Suppressor macrophage (primary cell): ENCODE measurements at places on chromosomes 6 and 20.

DNA sequence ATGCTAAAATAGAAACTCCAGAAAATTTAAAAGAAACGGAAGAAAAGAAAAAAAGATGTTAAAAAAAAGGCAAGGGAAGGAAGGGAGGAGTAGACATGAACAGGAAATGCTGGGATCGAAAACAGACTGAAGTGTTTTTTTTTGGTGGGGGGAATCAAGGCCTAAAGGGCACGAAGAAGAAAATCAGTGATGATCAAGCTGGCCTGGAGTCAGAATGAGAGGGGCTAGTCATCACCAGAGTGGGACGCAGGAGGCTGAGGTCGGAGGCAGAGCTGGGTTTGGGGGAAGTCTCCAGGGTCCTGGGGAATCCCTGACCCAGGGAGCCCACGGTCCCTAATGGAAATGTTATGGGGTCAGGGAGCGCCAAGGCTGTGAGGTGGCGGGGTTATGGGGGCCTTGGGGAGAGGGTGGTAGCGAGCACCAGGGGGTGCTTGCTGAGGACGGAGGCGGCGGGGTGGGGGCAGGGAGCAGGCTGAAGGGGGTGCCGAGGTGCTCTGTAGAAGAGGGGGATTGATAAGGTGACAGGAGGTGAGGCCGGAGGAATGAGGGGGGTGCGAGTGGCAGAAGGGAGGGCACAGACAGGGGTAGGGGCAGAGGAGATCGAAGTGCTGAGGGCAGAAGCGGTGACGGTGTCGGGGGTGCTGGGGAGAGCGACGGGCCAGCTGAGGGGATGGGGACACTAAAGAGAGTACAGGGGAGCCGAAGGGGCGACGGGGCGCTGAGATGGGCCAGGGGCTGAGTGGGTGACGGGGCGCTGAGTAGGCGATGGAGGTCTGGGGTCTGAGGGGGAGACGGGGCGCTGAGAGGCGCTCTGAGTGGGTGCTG is 684 bp downstream of the ZNFX1 start:
- peak; percentile 57 for DNase-seq

- DNase-seq = no peak
Measured at GRCh38 chr6:101090281-101090680, 209.2 kb upstream of the ASCC3 start.

DNA sequence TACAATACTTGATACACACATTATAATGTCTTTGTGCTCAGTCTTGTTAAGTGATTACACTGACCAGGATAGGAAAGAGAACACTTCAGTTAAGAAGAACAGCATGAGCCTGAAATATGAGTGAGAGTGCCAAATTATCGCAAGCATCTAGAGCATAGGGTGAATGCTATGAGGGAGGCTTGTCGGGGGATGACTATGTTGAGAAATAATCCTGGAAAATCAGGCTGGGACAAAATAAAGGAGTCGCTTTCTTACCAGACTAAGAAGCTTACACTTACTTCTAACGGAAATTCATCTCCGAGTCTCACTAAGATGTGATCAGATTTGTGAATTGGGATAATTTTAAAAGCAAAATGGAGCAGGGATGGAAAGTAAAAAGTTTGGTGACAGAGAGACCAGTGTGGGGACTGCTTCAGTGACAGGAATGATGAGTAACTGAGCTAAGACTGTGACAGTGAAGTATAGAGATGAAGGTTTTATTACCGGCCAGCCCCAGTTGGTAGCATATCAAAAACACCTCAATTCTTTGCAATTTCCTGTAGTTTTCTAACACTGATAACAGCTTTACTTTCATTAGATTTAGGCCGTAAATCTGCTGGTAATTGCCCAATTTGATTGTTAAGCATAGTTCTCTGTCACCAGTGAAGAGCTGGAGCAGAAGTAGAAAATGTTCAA is 48.4 kb upstream of the DEFB112 start:
- no peak for DNase-seq

- peak; percentile 83 for DNase-seq
Measured at GRCh38 chr6:7468382-7469081, 72.9 kb upstream of the DSP start.

DNA sequence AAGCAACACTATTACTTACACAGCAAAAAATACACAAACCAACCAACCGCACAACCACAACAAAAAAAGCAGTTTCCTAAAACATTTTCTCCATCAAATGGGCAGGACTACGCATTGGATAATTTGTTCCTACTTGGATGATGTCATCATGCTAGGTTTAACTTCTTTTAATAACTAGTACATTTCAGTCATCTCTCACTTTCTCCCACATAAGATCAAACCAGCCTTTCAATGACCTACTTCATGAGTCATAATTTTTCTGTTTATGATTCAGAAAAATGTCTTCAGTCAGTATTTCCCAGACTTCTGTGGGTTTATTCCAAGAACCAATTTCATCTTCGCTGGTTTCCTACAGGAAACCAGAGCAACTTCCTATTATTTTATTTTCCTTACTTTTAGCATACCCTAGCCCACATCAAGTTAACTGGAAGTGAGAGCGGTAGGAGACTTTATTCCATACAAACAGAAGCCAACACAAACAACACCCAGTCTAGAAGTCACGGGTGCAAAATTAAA is 134.2 kb downstream of the GMDS start:
- peak; percentile 53 for DNase-seq

- no peak for DNase-seq
Measured at GRCh38 chr6:134391205-134391604, 73.3 kb upstream of the SGK1 start.

DNA sequence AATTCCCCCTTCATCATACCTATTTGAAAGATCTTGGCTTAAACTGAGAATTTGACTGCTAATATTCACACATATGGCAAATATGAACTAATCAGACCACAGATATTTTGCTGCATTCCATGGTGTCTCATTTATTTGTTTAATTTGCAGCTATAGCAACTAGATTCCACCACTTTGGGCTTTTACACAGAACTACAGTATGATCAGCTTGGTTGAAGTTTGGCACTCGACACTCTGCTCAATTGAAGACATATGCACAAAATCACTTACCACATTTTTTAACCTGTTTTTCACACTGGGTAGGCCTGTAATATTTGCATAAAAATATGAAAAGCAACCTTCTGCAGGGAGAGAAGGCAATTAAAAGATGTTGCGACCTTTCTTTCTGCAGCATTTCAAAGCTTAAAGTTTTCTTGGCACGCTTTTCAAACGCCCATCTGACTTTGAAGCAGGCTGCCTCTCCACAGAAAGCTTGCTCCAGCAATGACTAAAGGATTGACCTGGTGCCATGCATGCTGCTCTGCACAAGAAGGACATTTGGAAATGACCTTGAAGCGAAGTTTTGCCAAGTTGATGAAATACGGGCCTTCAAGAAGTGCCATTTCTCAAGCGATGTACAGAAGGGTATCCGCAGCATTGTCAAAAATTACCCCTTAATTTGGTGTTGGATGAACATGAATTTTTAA is 126.7 kb downstream of the AIG1 start:
- DNase-seq = no peak

DNA sequence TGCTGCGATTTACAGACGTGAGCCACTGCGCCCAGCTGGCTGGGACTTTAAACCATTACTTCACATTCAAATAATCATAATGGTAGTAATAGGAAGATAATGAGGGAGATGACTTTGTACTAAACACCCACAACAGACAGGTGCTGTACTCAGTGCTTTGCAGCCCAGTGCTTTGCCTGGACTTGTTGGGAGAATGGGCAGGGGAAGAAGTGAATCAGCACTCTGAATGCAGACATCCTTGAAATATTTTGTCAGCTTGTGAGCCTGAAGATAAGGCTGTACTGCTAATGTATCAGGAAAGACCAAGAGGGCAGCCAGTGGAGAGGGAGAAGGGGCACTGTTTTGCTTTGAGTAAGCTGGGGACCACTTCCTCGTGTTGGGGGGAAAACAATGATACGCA is 17.4 kb downstream of the NKX2-2 start:
- DNase-seq = no peak

- DNase-seq = no peak
Measured at GRCh38 chr6:100475554-100476320, 11.0 kb upstream of the SIM1 start.

- no peak for DNase-seq
Measured at GRCh38 chr20:59902470-59902869, 31.0 kb downstream of the SYCP2 start.

DNA sequence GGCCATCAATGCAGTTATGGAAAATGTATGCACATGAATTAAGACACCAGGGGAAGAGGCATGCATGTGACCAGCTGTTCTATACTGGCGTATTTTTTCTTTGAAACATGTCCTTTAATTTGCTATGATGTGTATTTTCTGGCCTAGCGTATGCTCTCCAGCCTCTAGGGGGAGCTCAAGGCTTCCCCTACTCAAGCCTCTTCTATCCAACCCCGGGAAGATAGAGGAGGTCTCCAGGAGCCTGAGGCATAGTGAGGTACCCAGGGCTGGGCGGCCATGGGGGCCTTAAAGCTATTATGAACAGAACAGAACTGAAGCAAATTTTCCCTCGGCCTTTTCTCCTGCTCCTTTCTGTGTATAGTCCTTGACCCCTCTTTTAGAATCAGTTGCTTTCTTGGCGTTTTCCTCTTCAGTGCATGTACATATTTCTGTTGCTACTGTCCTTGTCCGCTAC is 528.9 kb downstream of the MAFB start:
- DNase-seq = peak; percentile 87

DNA sequence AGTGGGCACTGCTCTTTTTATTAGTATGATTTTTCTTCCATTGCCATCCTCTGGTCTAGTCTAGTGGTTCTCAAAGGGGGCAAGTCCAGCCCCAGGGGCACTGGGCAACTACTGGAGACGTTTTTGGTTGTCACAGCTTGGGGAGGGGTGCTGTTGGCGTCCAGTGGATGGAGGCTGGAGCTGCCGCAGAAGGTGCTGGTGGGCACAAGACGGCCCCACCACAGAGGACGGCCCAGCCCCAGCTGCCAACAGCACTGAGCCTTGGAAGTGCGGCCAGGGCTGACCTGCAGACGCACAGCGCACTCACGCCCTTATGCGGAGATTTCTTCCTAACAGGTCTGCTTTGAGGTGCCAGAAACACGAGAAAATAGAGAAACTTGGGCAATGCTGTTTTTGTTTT is 40.3 kb downstream of the CDH4 start:
- no peak for DNase-seq

DNA sequence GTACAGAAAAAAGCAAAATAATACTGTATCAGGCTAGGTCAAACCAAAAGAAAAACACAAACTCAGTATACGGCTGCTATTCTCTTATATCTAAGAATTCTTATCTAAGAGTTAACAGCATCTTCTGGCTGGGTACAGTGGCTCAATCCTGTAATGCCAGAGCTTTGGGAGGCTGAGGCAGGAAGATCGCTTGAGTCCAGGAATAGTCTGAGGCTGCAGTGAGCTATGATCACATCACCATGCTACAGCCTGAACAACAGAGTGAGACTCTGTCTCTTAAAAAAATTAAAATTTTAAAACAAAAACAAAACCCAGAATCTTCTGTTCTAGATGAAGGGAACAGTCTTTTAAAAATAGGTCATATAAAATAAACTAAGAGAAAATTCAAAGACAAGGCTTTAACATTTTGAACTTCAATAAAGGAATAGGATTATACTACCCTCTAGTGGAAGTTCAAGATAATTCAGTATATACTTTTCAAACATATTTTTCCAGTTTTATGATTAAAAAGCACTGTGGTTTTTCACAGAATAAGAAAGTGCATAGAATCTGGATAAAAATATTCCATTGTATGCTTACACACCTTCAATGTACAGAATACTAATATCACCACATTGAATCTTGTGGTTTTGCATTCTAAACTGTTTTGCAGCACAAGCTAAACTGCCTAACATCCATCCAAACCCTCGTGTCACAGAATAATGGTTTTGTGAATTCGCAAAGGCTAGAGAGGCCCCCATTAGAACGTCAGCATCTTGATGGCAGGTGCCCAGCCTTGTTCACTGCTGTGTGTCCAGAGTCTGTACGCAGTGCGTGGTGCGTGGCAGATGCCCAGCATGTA is 39.3 kb downstream of the DTNBP1 start:
- DNase-seq = peak; percentile 59

GRCh38 chr20:43949741-43950618 is 35.3 kb downstream of the TOX2 start:
- DNase-seq = peak; percentile 55
